NCI-H187 treated with DMSO at 0.1 percent for 48 hours (cell line): ENCODE measurements at places on chromosomes 16 and 17.

GRCh38 chr17:51427323-51427811 lies 167.0 kb downstream of the UTP18 start:
- no peak for DNase-seq

- no peak for DNase-seq
Observed at GRCh38 chr17:41452281-41452680, 11.5 kb upstream of the KRT38 start.

DNA sequence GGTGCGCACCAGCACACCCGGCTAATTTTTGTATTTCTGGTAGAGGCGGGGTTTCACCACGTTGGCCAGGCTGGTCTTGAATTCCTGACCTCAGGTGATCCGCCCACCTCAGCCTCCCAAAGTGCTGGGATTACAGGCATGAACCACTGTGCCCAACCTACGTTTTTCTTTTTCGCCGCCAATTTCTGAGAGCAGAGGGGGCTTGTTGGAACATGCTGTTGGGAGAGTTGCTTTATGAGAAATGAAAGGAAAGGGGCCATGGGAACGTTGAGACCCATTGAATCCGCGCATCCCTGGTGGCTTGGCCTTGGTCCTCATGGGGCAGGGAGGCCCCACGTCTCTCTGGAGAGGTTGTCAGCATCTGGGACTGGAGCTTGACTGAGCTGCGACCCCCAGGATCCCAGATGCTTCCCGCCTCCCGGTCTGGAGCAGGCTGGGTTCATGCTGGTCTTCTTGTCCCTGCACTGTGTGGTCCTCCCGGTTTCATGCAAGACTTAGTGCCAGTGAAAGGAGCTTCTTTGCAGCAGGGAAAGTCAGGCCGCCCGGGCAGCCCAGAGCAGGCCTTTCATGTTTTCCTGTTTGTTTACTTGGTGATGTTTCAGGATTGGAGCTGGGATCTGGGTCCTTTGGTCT lies 22.8 kb downstream of the CRISPLD2 start:
- no peak for DNase-seq

DNA sequence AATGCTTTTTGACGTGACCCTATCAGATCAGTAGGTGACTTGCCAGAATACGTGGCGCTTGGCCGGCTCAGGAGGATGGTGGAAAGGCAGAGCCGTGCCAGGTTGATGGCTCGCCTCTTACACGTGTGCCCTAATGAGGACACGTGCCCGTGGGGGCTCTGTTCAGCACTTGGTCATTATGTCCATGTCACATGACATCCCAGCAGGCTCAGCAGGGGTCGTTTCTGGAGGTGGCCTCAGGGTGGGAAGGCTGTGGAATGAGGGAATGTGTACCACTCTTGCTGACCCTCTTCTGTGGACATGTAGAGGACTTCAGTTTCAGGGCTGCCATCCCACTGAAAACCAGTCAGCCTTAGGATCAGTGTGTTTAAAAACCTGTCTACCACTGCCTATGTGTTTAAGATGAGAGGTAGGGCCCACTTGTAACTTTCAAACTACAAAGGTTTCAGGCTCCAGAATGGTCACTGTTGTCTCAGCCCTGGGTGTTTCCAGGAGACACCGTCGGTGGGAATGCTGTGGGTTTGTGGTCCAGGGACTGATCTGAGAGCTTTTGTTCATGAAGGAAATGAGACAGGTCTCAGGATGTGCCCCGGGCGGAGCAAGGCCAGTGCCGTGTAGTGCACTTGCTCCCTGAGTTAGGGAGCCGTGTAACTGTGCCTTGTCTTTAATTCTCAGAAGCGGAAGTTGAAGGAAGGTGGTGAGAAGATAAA lies 12.1 kb downstream of the UBN1 start:
- no peak for DNase-seq

DNA sequence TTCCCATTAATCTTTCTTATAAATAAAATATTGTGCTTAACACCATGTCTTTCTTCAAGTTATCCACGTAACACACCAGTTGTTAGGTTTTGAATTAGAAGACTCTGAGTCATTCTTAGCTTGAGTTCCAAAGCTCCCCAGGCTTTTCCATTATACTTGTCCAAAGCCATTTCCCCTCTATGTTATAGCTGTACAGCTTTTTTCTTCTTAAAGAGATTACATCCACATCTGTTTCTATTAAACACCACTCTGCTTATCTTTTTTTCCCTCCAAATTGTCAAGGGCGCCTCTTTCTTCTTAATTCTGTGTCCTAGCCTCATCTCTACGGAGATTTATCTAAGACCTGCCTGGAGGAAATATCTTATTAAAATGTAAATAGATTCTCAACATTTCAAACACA lies 139.4 kb upstream of the CPHXL start:
- no peak for DNase-seq

DNA sequence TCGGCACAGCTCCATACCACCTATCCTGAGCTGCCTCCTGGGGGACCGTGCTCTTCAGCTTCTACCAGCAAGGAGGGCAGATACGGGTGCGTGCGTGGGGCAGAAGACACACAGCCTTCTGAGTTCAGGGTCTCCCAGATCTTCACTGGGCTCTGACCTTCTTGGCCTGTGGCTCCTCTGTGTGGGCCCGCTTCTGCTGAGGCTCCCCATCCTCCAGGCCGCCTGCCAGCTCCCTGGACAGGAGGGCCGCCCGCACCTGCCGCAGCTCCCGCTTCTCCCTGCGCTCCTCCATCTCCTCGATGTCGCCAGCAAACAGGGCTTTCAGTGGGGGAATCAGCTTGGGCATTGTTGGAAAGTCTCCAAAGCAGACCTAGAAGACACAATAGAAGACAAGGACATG lies 25.2 kb downstream of the ELAC2 start:
- no peak for DNase-seq

DNA sequence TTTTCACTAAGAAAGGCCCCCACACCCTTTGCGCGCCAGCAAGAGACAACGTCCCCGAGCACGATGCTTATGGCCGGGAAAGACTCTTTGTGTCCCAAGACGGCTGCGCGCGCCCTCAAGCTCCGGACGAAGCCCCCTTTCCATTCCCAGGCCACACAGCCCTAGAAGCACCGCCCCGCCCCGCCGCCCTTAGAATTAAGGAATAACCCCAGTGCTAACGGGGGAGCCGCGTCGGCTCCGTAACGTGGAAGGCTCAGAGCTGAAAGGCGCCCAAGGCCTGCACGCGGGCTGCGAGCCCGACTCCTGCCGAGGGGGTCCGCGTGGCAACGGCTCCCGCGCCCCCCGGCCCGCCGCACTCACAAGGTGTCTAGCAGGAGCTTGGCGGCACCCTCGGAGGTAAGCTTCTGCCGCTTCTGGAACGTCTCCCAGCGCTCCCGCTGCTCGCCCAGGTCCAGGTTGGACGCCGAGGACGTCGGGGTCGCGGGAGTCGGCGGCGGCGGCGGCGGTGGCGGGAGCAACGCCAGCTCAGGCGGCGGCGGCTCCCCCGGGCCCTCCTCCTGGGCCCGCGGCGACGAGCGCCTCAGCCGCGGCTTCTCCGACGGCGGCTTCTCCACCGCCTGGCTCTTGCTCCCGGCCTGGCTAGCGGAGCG lies 477 bp downstream of the CENPV start:
- DNase-seq = no peak

DNA sequence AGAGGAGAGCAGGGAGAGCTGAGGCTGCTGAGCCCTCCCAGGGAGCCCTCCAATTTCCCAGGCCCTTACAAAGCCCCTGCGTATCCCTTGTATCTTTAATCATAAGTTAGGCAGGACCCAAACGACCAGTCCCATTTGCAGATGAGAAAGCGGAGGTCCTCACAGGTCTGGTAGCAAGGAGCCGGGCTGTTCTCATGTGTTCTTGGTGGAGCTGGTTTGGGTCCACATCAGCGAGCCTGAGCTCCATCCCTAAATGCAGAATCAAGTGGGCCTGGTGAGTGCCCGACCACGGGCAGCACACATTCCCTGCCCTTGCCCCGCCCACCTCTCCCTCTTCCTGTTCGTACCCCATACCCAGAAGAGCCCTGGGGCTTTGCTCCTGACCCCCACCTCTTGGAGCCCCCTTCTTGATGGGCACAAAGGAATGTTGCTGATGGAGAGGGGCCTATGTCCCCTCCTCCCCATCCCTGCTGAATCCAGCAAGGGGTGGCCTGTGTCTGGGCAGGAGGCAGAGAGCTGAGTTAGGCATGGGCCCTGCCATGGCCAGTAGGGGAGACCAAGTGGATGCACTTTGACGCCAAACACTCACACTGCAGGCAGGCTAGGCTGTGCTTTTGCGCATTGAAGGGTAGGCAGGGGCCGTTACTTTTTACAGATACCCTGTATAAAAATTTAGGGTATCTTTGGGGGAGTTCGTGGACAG lies 18.3 kb upstream of the ADCY7 start:
- DNase-seq = no peak

GRCh38 chr16:64196444-64196843 lies 925.4 kb downstream of the CDH11 start:
- no peak for DNase-seq

GRCh38 chr17:62724398-62725146 lies 83.5 kb downstream of the MARCHF10 start:
- DNase-seq = no peak

DNA sequence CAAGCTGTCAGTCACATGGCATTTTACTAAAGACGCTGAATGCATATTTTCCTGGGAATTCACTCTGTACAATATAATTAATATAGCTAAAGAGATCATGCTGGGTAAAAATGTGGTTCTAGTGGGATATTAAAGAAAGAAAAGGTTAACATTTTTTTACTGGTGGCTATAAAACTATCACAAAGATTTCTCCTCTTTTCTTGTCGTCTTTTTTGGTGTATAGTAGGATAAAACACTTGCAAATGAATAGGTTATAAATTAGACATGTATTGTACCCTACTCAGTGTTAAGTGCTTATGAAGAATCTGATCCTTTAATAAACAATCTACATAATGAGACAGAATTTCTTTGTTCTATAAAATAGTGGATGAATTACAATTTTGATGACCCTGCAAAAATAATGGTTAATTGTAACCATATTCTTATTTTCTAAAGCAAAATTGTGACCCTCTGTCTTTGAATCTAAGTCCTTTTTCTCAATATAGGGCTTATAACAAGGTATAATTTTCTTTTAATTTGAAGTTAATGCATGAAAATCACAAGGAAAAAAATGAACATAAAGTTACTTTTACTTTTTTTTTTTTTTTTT lies 1540.4 kb upstream of the GOT2 start:
- no peak for DNase-seq

DNA sequence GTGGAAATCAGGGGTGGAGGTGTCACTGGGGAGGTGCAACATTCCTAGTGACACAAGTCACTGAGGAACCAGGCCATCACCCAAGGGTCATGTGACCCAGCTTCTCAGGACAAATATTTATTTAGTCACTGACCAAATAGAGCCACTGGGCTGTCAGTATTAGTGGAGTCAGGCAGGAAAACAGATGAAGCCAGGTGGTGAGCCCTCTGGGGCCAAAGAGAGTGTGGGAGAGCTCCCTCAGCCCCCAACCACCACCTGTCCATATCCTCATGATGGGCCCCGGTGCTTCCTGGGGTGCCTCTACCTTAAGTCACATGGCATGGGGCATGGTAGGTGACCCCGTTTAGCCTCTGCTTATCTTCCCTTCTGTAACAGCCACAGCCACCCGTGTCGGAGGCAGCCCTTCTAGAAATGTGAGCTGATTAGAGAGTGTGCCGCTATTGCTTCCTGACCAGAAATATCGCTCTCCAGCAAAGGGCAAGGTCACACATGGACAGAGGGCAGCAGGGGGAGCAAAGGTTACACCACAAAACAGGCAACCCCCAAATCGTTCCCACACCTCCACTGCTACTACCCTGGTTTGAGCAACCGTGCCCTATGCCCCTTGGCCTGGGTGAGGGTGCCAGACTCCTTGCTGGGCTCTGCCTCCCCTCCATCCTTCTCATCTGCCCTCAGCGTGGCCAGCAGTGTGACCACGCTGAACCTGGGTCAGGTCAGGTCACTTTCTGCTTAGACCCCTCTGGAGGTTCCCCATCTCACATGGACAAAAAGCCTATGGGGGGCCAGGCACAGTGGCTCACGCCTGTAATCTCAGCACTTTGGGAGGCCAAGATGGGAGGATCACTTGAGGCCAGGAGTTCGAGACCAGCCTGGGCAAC lies 8.6 kb upstream of the AKTIP start:
- DNase-seq = no peak

- DNase-seq = no peak
Observed at GRCh38 chr17:31900877-31901276, 631 bp downstream of the UTP6 start.

GRCh38 chr16:88477631-88478519 lies 24.8 kb downstream of the ZFPM1 start:
- DNase-seq = no peak

DNA sequence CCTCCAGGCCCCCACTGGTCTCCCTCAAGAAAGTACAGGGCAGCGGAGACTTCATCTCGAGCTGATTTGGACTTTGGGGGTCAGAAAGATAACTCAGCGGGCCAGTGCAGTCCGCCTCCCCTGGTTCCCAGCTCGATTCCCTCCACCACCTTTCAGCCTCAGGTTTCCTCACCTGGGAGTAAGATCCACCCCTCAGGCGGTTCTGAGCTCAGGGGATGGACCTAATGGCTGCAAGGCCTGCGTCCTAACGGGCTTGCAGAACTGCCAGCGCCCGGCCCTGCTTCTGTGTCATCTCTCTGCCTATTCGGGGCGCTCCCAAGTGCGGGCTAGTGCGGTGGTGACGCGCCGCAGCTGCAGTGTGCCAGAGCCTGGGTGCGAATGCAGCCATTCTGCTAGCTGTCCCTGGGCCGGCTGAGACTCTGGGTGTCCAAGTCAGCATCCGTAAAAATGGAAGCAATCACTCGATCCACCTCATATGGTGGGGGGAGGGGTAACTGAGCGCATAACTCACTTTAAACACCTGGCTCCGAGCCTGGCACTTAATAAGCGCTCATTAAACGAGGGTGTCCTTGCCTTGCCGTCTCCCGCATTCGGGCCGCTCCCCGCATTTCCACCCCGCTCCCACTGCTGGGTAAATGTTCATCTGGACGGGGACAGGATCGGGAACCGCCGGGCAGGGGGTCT lies 129.6 kb upstream of the LHX1 start:
- no peak for DNase-seq

GRCh38 chr17:39208893-39209292 lies 8.8 kb downstream of the RPL19 start:
- peak; percentile 49 for DNase-seq

- DNase-seq = no peak
Observed at GRCh38 chr17:36459601-36460000, 26.9 kb upstream of the ZNHIT3 start.
